Brain microvascular endothelial cell (primary cell): ENCODE measurements at places on chromosomes 12 and 14.

- DNase-seq, result no peak
Measured at GRCh38 chr14:90676356-90676755, 139.9 kb downstream of the TTC7B start.

DNA sequence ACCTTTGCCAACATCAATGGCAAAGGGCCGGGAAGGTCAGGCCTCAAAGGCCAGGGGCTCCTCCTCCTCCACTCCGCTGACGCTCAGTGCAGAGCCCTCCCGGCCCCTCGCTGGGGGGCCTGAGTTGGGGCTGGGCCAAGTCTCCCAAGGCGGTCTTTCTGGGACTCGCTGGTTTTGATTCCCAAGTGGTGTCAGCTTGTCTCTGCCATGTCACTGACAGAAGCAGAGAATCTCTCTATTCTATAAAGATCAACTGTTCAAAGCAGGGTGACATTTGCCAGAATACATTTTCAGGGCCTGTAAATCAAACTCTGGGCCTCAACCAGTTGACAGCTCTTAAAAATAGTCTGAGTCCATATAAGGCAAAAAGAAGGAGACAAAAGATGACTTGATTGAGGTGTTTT lies 75.9 kb downstream of the CCDC88C start:
- DNase-seq, result no peak

GRCh38 chr12:76391461-76391860 lies 43.2 kb upstream of the BBS10 start:
- no peak for DNase-seq

DNA sequence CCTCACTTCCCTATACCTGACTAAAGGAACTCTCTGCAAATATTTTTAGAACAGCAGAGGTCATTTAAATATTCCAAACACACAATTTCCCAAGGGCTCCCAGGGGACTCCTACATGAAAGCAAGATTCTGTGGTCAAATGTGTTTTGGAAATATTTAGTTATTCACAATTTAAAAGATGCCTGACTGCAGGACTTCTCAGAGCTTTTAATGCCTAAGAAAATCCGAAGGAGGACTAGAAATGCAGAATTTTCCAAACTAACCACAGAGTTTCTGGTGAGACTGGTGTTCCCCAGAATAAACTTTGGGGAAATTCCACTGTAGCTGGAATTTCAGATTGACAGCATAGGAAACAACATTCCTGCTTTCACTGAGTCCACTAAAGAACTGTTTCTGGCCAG lies 84.8 kb upstream of the MAP1LC3B2 start:
- DNase-seq, result no peak

DNA sequence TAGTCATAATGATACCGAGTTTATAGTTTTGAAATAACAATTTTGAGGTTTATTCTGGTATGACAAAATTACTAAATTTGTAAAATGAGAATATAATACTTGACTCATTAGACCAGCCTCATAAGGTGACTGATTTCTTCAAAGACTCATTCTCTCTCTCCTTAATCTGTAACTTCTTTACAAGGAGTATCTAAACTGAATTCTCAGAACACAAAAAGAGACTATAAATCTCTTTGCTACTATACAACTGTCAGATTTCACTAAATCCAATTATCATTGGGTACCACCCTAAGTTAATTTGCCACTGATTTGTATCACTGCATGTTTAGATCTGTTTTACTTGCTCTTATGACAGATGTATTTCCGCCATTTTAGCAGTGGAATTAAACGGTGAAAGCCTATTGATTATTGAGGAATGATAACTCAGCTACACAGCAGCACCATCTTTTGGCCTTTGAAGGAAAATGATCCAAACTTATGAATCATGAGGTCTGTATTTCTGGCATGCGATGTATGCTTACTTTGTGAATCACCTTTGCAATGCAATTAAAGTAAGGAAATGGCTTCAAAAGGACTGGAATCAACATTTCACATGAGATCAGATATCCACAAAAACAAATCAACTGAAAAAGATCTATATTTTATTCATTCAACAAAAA lies 161.2 kb downstream of the RERGL start:
- DNase-seq, result peak; percentile 75

- DNase-seq, result no peak
Measured at GRCh38 chr12:52591521-52591920, 9.7 kb downstream of the KRT72 start.

- DNase-seq, result no peak
Measured at GRCh38 chr12:86601550-86602308, 345.5 kb upstream of the MGAT4C start.

- DNase-seq, result no peak
Measured at GRCh38 chr14:49363821-49364751, 222.1 kb downstream of the RPS29 start.

DNA sequence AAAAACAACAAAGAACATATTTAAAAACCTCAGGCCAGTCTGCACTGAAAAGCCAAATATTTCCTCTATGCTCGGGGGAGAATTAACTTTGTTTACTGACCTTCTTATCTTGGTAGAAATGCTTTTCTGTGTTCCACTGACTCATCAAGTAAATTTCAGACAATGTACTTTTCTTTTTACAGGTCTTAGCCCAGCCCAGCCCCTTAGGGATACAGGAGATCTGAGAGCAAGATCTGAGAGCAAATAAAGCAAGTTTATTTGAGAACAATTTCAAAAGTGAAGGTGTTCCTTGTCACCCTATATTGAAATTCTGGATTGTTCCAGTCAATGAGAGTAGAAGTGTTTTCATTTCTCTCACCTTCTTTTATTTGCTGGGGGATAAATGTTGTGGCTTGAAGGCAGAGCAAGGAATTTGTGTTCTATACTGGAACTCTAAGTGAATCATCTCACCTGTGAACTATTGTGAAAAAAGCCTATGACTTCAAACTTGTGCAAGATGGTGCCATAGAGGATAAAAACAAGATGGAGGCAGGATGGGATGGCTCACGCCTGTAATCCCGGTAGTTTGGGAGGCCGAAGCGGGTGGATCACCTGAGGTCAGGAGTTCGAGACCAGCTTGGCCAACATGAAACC lies 7.9 kb upstream of the GPRC5A start:
- no peak for DNase-seq

- DNase-seq, result no peak
Measured at GRCh38 chr12:105343836-105344235, 13.3 kb downstream of the C12orf75 start.

DNA sequence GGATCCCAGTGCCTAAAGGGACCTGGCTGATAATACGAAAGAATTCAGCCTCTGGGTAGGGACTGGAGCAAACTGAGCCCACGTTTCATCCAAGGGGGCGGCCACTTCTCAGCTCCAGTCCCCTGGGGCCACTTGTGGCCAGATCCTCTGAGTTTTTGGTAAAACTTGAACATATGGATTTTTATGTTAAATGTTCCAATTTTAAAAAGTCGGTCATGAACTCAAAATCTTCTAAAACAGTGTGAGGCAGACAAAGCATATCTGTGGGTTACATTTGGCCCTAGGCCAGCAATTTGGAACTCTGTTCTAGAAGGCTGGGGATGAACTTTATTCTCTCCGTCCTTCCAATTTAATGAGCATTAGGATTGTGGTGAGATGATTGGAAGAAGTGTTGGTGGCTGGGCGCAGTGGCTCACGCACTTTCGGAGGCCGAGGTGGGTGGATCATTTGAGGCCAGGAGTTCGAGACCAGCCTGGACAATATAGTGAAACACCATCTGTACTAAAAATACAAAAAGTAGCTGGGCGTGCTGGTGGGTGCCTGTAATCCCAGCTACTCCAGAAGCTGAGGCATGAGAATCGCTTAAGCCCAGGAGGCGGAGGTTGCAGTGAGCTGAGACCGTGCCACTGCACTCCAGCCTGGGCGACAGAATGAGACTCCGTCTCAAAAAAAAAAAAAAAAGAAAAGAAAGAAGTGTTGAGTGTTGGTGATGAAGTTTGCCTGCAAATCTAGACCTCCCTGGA lies 3.0 kb upstream of the PPP1CC start:
- DNase-seq, result peak; percentile 20

DNA sequence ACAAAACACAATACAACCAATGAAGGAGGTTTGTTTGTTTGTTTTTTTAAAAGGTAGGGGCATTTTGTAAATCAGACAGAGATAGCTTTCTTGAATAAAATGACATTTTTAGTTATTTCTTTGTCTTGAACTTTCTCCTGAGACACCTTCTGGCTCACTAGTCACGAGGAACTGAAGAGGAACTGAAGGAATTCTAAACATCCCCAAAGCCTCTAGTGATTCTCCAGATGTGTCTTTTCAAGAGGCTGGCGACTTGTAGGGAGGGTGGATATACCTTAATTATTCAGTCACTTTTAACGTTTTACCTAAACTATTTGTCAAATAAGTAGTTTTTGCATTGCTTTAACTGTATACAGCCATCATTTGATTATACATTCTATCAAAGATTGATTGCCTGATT lies 211.2 kb upstream of the LRIG3 start:
- no peak for DNase-seq
